ELF-1 (cell line): ENCODE measurements at places on chromosomes 5 and 9.

DNA sequence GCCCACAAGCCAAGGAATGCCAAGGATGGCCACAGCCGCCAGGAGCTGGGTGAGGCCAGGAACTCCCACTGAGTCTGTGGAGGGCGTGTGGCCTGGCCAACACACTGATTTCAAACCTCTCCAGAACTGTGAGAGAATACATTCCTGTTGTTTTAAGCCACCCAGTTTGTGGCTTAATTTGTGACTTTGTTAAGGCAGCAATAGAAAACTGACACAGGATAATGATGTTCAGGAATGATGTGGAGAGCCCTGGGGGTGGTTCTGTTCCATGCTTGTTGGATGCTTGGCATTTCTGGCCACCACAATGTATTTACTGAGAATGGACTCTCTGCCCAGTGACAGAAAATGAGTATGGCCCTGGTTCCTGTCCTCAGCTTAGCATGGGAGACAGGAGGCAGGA lies 82.8 kb downstream of the DAP start:
- no peak for DNase-seq

DNA sequence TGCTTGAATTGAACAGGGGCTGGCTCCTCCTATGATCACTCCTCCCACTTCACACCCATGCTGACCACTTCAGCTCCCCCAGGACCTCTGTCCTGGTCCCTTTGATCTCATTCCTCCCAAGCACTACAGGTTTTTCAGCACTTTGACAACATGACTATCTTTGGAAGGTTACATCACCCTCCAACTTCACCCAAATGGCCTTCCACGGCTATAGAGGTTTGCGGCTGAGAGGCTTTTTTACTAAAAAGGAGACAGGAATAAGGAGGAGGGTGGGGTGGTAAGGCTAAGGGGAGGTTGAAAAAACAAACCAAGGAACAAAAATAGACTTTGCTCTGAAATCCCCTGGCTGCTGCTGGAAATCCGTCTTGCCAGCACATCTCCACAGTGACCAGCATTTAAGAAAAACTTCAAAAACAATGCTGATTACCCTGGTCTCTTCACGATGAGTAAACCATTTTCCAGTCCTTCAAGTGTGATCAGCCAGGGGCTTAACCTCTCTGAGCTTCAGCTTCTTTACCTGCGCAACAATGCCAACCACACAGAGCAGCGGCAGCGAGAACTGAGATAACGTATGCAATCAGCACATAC lies 102.7 kb downstream of the DPYSL3 start:
- no peak for DNase-seq

DNA sequence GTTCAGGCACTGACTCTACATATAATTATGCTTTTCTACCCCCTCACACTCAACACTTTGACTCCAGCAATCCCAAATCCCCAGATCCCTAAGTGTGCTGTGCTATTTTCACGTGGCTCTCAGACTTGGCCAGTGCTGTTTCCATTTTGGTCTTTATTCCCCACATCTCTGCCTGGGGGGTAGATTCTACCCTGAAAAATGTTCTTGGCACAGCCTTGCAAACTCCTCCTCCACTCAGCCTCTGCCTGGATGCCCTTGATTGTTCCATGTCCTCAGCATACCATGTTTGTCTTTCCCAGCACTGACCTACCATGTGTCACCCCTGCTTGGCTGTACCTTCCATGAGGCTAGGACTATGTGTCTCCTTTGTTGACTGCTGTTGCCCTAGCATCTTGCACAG lies 43.0 kb downstream of the FXN start:
- DNase-seq = no peak

DNA sequence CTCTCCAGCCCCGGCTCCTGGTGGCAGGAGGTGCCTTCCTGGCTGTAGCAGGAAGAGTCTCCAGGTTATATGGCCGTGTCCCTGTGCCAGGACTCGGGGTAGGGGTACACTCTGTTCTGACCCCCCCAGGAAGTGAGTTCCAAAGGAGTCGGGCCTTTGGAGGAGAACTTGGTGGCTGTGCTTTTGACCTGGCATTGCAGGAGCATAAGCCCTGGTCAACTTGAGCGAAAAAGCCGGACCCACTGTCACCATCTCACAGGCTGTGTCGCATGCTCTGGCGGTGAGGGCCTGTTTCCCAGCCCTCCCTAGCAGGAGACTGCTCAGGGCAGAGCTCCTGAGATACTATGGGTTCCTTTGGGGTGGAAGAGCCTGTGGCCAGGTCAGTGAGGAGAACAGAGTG lies 36.0 kb downstream of the GADD45G start:
- no peak for DNase-seq

DNA sequence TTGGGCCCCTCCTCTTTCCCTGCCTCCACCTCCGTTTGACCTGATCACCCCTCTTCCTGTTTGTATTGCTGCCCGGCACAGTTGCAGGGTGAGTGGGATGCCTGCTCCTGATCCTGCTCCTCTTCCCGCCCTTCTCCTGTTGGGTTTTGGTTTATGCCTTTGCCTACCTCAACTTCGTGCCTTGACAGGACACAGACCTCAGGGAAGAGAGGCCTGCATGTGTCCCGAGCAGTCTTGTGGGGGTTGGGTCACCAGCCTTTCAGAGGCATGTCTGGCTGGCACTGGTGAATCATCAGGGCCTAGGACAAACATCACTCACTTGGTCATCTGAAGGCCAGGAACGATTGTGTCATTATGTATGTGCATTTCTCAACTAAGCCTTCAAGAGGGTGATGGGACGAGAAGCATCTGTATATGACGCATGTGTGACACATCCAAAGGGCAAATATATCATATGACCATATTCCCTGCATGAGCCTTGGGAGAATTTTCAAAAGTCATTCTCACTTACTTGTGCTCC lies 56.9 kb downstream of the NPR3 start:
- DNase-seq = no peak

DNA sequence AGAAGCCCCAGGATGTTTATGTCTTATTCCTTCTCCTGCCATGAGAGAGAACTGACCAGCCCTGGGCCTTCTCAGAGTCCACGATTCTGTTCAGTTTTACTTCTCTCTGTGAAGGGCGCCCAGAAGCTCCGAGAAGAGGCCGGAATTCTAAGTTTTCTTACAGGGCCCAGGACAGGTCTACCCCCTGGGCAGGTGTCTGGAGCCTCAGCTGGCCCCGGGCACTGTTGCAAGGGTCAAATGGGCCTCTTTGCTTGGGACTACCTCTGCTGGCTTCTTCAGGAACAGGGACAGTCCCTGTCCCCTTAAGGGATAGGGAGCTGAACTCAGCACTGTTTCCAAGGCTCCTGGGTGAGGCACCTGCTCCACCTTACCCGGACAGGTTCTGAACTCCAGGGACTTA lies 55.0 kb downstream of the RASGEF1C start:
- DNase-seq = no peak

DNA sequence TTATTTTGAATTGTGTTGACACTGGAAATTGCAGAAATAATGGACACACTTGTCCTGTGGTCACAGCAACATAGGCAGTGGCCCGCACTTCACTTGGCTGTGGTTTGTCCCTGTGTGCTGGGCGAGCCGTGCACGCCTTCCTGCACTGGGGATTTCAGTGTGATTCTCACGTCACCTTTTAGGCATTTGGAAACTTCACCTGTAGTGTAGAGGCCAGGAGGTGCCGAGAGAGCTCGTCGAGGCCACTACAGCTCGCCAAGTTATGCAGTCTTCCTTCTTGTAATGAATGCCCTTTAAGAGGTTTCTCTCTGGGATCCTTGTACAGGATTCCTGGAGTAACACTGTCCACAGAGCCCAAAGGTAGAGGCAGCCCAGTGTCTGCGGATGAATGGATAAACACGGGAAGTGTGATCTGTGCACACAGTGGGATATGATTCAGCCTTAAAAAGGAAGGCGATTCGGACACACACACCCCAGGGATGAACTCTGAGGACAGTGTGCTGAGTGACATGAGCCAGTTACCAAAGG lies 14.7 kb downstream of the TRAF2 start:
- DNase-seq = no peak

DNA sequence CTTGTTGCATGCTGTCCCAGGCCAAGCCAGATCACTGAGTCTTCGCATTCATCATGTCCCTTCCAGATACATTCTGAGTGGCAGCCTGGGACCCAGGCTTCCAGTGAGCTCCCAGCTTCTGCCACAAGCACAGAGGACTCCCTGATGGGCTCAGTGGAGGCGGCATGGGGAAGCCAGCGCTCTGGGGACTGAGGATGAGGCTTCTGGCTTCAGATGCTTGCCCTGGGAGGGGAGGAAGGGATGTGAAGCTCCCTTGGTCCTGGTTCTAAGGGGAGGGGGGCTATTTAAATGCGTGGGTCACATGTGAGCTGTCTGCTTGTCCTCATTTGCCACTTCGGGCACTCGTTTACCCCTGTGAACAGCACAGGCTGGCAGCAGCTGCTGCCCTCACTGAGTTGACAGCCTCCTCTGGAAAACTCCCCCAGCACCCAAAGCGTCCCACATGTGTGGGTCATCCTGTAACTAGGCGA lies 174.0 kb downstream of the NR3C1 start:
- no peak for DNase-seq

- no peak for DNase-seq
Measured at GRCh38 chr9:136083558-136084062, 11.5 kb downstream of the NACC2 start.

GRCh38 chr9:134283111-134283515 lies 43.1 kb upstream of the RXRA start:
- DNase-seq = no peak

- DNase-seq = no peak
Measured at GRCh38 chr9:38339087-38339486, 53.4 kb upstream of the ALDH1B1 start.

DNA sequence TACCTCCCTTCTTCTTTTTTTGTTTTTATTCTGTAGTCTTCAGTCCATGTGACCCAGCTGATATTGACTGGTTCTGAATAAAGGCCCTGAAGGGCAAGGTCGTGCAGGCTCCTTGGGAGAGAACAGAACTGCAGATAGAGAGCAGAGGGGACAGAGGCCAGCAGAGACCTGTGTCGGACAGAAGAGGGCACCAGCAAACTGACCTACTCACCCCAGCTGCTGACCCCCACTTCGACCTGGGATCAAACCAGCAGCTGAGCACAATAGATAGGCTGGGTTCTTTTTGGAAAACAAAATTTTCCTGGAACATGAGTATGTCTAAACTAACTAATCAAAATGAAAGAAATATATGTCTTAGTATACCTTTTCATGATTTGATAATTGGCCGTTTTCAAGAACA lies 695.1 kb downstream of the NR2F1-AS1 start:
- DNase-seq = peak; percentile 60
